ENCODE measurements at places on chromosomes 5 and 9.

GRCh38 chr9:84296146-84296843, 44.3 kb downstream of the SLC28A3 start:
- no peak for DNase-seq

DNA sequence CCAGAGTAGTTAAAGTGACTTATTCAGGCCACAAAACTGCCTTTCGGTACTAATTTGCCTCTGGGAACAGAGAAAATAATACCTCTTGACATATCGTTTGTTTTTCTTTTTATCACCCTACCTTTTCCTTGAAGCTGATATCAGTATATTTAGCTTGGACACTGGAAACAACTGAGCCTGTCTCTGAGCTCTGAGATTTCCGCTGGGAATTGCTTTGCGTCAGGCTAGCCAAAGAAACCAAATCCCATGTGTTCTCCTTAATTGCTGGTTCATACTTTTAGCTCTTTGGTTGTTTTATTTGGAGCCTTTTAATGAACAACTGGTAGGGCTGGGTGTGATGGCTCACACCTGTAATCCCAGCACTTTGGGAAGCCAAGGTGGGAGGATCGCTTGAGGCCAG, 30.3 kb upstream of the SNAPC3 start:
- no peak for DNase-seq

- DNase-seq, result no peak
These were observed 124.8 kb downstream of the RANBP17 start for GRCh38 chr5:170986598-170986997.

- DNase-seq, result no peak
These were observed 21.2 kb upstream of the TTC23L start for GRCh38 chr5:34817558-34818351.
